ENCODE measurements at places on chromosomes 11 and 22. TPM values are rescaled to one million over a fixed set of nuclear protein-coding genes. Genes with fewer than 3 reads are reported as not detected.

- H3K36me3 ChIP-seq: no peaks in the 10 kb centered on the region
- H3K27me3 ChIP-seq: no peaks in the 10 kb centered on the region
- no peak overlapping the region for H3K27ac ChIP-seq
- no peak for DNase-seq
- H3K4me3 ChIP-seq: no peak overlapping the region
Observed at GRCh38 chr11:44561275-44561805, 4.1 kb upstream of the CD82 start.

- DNase-seq: no peak
- H3K27ac ChIP-seq: no peak overlapping the region
- H3K4me3 ChIP-seq: no peak overlapping the region
- no peaks in the 10 kb centered on the region for H3K4me1 ChIP-seq
- H3K27me3 ChIP-seq: no peaks in the 10 kb centered on the region
Observed at GRCh38 chr11:69232821-69233743, 60.9 kb upstream of the MYEOV start.

DNA sequence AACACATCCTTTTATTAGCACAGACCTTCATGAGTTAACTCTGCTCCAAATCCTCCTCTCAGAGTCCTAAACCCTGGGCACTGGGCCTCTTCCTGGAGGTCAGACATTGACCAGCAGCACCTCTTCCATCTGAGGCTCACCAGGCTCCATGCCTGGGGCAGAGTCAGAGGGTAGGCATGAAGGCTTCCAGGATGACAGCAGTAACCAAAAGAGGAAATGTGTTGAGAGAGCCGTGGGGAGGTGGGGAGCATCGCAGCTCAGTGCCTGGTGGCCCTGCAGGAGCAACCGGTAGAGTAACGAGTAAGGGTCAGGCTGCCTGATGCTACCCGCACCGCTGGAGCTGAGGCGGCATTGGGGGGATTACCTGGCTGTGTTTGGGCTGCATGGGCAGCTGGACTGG, 9.4 kb upstream of the NAV2 start:
- no peaks in the 10 kb centered on the region for H3K36me3 ChIP-seq
- no peak overlapping the region for H3K4me3 ChIP-seq
- no peak for DNase-seq
- H3K27me3 ChIP-seq: no peaks in the 10 kb centered on the region

- no peak for DNase-seq
- H3K27me3 ChIP-seq: peaks cover 52% of the 10 kb centered on the region
- no peaks in the 10 kb centered on the region for H3K4me1 ChIP-seq
- no peak overlapping the region for H3K27ac ChIP-seq
- no peak overlapping the region for H3K4me3 ChIP-seq
Observed at GRCh38 chr22:22773979-22774604, 113.5 kb upstream of the IGLL5 start.

DNA sequence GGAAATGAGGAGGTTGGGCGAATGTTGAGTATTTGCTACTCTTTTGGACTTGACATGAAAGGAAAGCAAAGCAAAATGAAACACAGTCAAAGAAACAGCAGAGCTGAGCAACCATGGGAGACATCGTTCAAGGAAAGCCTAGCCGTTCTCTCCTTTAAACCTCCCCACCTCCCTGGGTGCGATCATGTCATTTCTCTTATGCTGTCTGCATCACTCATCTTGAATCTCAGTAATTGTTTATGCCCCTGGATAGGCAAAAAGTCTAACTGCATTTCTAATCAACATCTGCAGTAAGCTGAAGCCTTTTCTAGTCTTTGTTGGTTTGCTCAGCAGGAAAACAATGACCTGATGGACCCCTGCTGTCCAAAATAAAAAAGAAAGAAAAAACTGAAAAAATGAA, 107.0 kb downstream of the MSANTD4 start:
- H3K36me3 ChIP-seq: no peaks in the 10 kb centered on the region
- H3K27ac ChIP-seq: no peak overlapping the region
- peaks cover 1% of the 10 kb centered on the region for H3K27me3 ChIP-seq
- peak overlapping the region; percentile 21 for H3K4me3 ChIP-seq

DNA sequence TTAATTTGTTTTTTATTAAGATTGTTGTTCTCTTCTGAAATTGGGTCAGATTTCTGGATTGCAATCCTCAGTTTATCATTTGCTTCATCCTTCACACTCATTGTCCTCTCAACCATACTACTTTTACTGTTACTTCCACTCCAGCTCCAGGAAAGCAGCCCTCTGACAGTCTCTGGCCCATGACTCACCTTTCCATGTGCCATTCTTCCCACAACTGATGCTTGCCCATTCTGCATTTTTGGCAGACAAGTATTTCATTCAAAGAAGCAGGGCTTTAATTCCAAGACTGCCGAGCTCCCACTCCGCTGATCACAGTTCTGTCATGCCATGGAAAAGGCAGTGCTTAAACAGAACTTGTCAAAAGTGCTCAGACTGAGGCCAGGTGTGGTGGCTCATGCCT, 139.2 kb downstream of the WNT11 start:
- no peaks in the 10 kb centered on the region for H3K36me3 ChIP-seq
- no peak overlapping the region for H3K27ac ChIP-seq

- peaks cover 8% of the 10 kb centered on the region for H3K4me1 ChIP-seq
- DNase-seq: no peak
- no peak overlapping the region for H3K27ac ChIP-seq
Observed at GRCh38 chr22:37491559-37492427, 5.6 kb upstream of the MFNG start.

DNA sequence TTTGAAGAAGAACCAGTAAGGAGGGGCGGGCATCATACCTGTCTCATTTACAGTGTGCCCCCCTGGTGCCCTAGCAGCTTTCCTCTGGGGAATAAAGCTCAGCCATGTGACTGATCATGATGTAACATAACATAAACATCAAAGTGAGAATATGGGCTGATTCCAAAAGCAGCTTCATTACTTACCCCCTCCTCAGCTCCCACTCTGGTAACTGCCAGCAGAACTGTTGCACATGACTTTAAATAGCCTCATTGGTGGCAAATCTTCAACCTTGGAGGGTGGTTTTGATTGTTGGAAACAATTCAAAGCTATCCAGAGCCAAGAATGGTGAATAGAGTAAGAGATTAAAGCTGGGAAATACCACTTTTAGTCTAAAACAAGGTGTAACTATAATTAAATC, 384.6 kb downstream of the BUD13 start:
- H3K36me3 ChIP-seq: no peaks in the 10 kb centered on the region
- no peaks in the 10 kb centered on the region for H3K27me3 ChIP-seq
- no peak for DNase-seq
- H3K4me3 ChIP-seq: no peak overlapping the region
- H3K4me1 ChIP-seq: peaks cover 3% of the 10 kb centered on the region

- H3K4me1 ChIP-seq: no peaks in the 10 kb centered on the region
- no peak overlapping the region for H3K4me3 ChIP-seq
- H3K27me3 ChIP-seq: no peaks in the 10 kb centered on the region
- no peak for DNase-seq
Observed at GRCh38 chr11:91136631-91137030, 913.8 kb upstream of the CHORDC1 start.

- no peaks in the 10 kb centered on the region for H3K4me1 ChIP-seq
- no peaks in the 10 kb centered on the region for H3K36me3 ChIP-seq
- no peaks in the 10 kb centered on the region for H3K27me3 ChIP-seq
- H3K27ac ChIP-seq: no peak overlapping the region
Observed at GRCh38 chr11:109433753-109434256, 11.8 kb downstream of the C11orf87 start.

GRCh38 chr22:41845380-41846267, 12.7 kb downstream of the SREBF2 start:
- peaks cover 11% of the 10 kb centered on the region for H3K4me1 ChIP-seq
- H3K27me3 ChIP-seq: no peaks in the 10 kb centered on the region
- DNase-seq: no peak
- no peak overlapping the region for H3K4me3 ChIP-seq
- H3K27ac ChIP-seq: 0 out of 2 replicates have a peak overlapping the region, but pooled peaks have one; percentile 9
- H3K36me3 ChIP-seq: peaks cover 5% of the 10 kb centered on the region

DNA sequence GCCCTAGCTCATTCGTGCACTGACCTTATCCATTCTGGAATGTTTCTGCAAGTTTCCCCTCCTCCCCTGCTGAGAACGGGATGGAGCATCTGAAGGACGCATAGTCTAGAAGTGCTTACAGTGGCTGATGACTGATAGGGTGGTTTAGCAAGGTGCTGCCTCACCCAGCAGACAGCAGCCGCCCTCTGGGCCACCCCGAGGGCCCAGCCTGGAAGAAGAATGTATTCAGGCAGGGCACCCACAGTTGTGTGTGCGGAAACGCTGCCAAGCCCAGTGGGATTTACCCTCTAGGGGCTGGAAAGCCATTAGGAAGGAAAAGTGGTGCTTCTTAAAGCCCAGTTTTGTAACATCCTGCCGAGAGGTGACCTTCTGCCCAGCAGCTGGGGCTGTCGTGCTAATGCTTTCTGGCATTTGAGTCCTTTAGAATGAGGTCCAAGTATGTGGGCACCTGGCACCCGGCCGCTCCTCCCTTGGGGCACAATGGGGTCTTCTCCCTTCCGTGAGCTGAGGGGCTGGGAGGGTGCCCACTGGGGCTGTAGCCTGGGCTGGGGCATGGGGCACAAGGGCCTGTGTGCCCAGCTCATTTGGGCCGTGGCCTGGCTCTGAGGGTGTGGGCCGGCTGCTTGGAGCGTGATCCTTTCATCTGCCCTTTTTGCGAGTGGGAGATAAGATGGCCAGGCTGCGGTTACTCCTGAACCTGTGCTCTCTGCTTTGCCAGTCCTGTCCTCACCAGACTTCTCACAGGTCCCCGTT, 14.4 kb downstream of the FBLN1 start:
- H3K27me3 ChIP-seq: no peaks in the 10 kb centered on the region
- peaks cover 14% of the 10 kb centered on the region for H3K36me3 ChIP-seq
- peaks cover under 1% of the 10 kb centered on the region for H3K4me1 ChIP-seq
- H3K4me3 ChIP-seq: no peak overlapping the region
- no peak overlapping the region for H3K27ac ChIP-seq
- DNase-seq: no peak

DNA sequence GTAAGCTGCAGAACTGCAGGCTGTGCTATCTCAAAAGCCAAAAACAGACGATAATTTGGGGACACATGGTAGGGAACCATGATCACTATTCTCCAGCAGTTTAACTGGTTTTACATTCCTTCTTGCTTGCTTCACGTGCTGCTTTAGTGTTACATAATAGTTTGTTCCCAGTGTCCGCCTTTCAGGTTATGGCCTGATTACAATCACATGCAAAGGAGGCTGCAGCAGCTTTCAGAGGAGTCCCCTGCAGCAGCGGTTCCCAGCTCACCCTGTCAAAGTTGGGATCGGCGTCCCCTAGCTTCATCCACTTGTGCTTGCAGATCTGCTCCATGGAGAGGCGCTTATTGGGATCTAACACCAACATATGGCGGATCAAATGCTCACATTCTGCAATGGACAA, 39.2 kb upstream of the APOA1 start:
- H3K27ac ChIP-seq: no peak overlapping the region
- H3K36me3 ChIP-seq: peaks cover 18% of the 10 kb centered on the region
- no peaks in the 10 kb centered on the region for H3K4me1 ChIP-seq
- H3K27me3 ChIP-seq: no peaks in the 10 kb centered on the region
- no peak overlapping the region for H3K4me3 ChIP-seq
- no peak for DNase-seq

GRCh38 chr22:48422900-48423480, 1404.7 kb downstream of the BRD1 start:
- DNase-seq: no peak
- no peaks in the 10 kb centered on the region for H3K4me1 ChIP-seq
- H3K36me3 ChIP-seq: no peaks in the 10 kb centered on the region
- H3K27me3 ChIP-seq: no peaks in the 10 kb centered on the region

DNA sequence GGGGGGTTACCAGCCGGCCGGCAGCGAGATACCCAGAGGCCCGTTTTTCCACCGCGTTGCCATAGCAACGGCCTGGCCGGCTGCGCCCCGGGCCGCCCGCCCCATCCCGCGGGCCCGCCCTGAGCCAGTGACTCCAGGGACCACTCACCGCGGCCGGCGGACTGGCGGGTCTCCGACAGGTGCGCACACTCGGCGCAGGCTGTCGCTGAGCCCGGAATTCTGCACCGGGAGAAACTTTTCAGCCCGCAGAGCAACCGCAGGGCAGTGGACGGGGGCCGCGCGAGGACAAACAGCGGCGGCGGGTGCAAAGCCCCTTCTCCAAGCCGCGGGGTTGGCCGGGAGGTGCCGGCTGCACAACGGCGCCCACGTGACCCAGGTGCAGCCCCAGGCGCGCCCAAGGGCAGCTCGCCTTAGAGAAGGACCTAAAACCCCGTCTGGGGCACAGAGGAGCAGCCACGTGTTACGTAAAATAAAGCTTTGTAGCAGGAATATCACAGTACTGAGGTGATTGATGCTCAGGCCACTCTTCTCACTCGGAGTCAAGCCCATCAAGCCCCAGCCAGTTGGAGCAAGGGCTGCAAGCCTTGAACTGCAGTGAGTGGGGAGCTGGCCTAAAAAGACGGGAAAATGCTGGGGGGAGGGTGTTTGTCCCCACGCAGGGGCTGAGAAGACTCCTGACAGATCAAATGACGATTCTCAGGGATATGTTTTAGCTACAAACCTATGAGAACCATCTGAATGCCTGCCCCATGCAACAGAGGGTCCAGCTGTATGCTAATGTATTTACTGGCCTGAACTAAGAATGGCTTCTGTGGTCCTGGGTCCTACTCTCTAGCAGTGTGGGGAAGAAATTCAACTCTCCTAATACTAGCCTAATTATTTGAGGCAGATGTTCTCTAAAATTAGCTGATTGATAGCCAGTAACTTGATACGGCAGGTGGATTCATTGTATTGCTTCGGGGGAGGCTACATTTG, at the start of gene STK33:
STK33 (minus strand) TSS at position 294 of the 975 bp plus-strand sequence. CDS start 119,323 bp downstream, outside the sequence.
- H3K27ac ChIP-seq: peak within 1 kb of the TSS; percentile 67
- no peaks in the 10 kb centered on the region for H3K27me3 ChIP-seq
- no peaks in the 10 kb centered on the region for H3K4me1 ChIP-seq
- no peaks in the 10 kb centered on the region for H3K36me3 ChIP-seq

- no peak for DNase-seq
- H3K27me3 ChIP-seq: no peaks in the 10 kb centered on the region
- no peak overlapping the region for H3K4me3 ChIP-seq
- no peaks in the 10 kb centered on the region for H3K4me1 ChIP-seq
- H3K36me3 ChIP-seq: no peaks in the 10 kb centered on the region
- H3K27ac ChIP-seq: no peak overlapping the region
Observed at GRCh38 chr11:42299780-42300179, 840.3 kb upstream of the LRRC4C start.

- no peak for DNase-seq
- peak overlapping the region; percentile 60 for H3K4me3 ChIP-seq
Observed at GRCh38 chr11:114060392-114061047, 1.0 kb downstream of the ZBTB16 start.

The TPBGL gene
- 0.25 TPM for total RNA-seq

The ARHGAP8 gene
- 48.7 TPM for total RNA-seq

The HSPB2 gene
- total RNA-seq: 1.0 TPM

The CENPM gene
- 30.0 TPM for total RNA-seq

The OR6Q1 gene
- total RNA-seq: not detected

The NXPE4 gene
- total RNA-seq: not detected

The NAP1L4 gene
- total RNA-seq: 190 TPM

The ENTHD1 gene
- total RNA-seq: not detected

The OR9G4 gene
- not detected for total RNA-seq

The OR52B6 gene
- not detected for total RNA-seq

The RASSF7 gene
- 22.3 TPM for total RNA-seq

The SMTNL1 gene
- total RNA-seq: not detected

All from H1 (cell line).